ENCODE measurements at places on chromosomes 3 and 15.

DNA sequence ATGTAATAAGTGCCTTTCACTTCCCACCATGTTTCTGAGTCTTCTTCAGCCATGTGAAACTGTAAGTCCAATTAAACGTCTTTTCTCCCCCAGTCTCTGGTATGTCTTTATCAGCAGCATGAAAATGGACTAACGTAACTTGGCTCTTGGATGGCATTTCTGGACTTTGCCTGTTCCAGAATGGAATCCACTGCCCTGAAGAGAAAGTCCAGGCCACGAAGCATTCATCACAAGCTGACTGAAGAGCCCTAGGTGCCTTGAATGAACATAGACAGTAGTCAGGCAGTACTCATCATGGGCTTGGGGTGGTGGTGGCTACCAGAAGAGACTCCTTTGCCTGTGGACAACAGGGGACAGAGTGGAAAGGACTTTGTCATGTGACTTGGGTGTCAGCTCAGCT is 1505.0 kb downstream of the SI start:
- no peak for DNase-seq

GRCh38 chr3:127870156-127870555 is 44.9 kb upstream of the KBTBD12 start:
- DNase-seq, result no peak

DNA sequence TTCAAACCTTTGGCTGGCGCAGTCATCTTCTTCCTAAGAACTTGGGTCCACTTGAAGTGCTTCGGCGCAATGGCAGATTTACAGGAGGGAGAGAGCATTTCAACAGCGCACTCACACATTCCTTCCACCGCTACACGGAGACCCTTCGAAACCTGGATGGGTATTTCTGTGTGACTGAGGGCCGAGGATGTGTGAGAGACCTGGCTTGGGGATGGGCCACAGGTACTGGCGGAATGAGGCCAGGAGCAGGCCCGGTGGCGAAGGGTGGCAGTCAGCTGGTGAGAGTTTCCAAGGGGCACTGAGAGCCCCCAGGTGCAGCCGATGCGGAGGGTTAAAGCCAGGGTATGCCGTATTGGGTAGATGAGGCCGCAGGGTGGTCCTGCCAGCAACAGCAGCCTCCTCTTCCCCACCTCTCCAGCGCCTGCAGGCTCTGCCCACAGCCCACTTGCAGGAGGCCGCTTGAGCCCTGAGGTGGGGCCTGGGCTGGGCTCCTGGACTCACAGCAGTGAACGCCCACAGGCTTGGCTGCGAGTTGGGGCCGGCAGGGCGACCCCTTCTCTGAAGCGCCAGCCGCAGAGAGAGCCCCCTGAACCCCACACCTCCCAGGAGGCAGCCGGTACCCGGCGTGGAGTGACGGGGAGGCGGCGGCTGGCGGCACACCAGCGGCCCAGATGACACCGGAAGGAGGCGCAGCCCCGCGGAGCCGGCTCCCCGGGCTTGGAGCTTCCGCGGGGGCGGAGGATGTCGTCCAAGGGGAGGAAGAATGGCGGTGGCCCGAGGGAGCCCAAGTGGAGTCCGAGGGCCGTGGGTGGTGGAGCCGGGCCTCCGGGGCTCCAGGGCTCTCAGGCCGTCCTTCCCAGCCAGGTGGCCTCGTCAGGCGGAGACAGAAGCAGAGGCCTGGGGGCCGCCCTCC is 166.5 kb downstream of the NSMCE3 start:
- DNase-seq, result peak; percentile 24

GRCh38 chr3:165403666-165404065 is 207.5 kb upstream of the SLITRK3 start:
- DNase-seq, result no peak

DNA sequence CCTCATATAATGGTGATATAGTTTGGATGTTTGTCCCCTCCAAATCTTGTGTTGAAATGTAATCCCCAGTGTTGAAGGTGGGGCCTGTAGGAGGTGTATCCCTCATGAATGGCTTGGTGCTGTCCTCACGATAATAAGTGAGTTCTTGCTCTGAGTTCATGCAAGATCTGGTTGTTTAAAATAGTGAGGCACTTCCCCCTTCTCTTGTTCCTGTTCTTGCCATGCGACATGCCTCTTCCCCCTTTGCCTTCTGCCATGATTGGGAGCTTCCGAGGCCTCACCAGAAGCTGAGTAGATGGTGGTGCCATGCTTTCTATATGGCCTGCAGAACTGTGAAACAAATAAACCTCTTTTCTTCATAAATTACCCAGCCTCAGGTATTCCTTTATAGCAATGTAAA is 39.2 kb downstream of the REC114 start:
- no peak for DNase-seq

GRCh38 chr3:126337980-126338651 is 19.1 kb downstream of the KLF15 start:
- no peak for DNase-seq

GRCh38 chr3:150520408-150520807 is 25.9 kb downstream of the SERP1 start:
- DNase-seq, result no peak

- DNase-seq, result no peak
Observed at GRCh38 chr3:142115867-142116668, 33.3 kb downstream of the TFDP2 start.

DNA sequence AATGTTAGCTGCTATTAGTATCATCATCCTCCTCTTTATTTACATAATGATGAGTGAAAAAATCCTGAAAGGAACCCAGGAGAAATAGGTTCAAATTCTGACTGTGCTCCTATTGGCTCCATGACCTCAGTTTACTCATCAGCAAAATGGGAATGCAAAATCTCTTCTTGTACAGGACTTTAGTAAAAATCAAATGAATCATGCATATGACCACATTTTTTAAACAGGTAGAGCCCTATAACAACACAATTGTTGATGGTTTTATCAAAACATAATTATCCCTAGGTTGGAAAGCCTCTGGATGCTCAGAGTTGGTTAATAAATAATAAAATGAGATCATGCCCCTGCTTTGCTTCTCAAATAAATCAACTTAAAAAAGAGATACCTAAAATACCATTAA is 16.0 kb upstream of the NR2F2 start:
- no peak for DNase-seq

- no peak for DNase-seq
Observed at GRCh38 chr3:191366675-191367074, 36.3 kb upstream of the UTS2B start.

DNA sequence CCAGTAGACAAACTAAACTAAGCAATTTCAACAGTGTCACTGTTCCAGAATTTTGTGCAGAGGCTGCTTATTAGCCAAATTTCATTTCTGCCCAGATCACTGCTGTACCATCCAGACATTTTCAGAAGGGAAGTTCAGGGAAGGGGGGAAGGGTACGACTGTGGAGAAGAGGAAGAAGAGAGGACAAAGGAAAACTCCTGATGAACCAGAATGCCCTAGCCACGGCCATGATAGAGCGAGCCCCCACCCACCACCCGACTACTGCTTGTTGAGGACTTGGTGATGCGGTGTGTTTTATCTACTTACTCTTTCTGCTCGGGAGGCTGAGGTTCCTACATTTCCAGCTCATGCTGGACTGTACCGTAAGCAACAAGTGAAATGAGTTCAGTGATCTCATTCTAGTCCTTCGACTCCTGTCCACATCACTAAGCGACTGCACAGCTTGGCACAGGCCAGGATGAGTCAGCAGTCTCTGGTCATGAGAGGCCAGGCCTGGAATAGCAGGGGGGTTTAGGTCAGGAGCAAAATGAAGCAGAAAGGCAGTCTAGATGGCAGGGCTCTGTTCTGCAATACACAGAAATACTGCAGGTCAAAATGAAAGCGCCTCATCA is 330.8 kb downstream of the TIGIT start:
- no peak for DNase-seq

Data from endothelial cell (in vitro differentiated cells).